Vagina (tissue), 2 donors: ENCODE measurements at places on chromosomes 3 and 15.

GRCh38 chr3:80079886-80080285 lies 312.1 kb upstream of the ROBO1 start:
- H3K27me3 ChIP-seq = no peaks in the 10 kb centered on the region
- no peak overlapping the region for H3K27ac ChIP-seq
- DNase-seq = no peak
- no peaks in the 10 kb centered on the region for H3K4me1 ChIP-seq
- no peak overlapping the region for H3K4me3 ChIP-seq
- H3K36me3 ChIP-seq = no peaks in the 10 kb centered on the region

- peaks cover 41% of the 10 kb centered on the region for H3K4me1 ChIP-seq
- no peak for DNase-seq
- H3K27ac ChIP-seq = peak overlapping the region; percentile 30
- H3K36me3 ChIP-seq = no peaks in the 10 kb centered on the region
Measured at GRCh38 chr3:55482496-55483195, 4.5 kb downstream of the WNT5A start.

GRCh38 chr15:50605462-50605861 lies 59.0 kb upstream of the USP50 start:
- no peaks in the 10 kb centered on the region for H3K36me3 ChIP-seq
- H3K4me1 ChIP-seq = no peaks in the 10 kb centered on the region
- no peak overlapping the region for H3K4me3 ChIP-seq
- DNase-seq = no peak
- no peaks in the 10 kb centered on the region for H3K27me3 ChIP-seq

DNA sequence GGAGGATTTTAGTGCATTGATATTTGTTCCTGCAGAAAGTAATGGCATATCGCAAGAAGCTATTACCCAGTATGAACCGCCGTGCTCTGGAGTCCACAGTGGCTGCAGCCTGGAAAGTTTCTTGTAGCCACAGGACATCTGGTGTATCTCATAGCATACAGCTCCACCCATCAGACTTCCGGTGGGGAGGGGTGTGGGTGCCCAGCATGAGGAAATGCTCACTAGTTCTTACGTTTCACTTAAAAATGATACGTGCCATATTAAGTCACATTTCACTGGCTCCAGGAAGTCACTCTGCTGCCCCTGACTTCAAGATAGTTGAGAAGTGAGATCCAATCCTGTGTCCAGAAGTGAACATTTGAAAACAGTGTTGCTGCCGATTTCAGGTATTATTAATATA lies 990.4 kb downstream of the GBE1 start:
- no peak for DNase-seq
- H3K4me3 ChIP-seq = no peak overlapping the region
- H3K36me3 ChIP-seq = no peaks in the 10 kb centered on the region
- no peak overlapping the region for H3K27ac ChIP-seq
- no peaks in the 10 kb centered on the region for H3K4me1 ChIP-seq
- no peaks in the 10 kb centered on the region for H3K27me3 ChIP-seq

DNA sequence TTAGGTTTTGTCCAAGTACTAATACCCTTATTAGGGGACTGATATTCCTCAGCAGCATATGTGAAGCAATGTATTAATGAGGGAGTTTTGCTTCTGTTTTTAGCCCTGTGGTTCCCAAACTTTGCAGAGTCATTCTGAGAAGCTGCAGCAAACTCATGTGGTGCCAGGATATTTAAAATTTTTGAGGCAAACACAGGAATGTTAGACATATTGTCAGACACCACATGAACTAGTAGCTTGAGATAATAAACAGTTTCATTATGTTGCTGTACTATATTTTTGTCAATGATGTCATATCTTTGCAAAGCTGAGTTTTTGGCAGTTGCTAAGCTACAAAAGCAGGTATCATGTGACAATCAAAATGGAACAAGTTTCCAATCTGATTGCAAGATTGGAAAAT lies 36.6 kb downstream of the ATP6V1A start:
- H3K27me3 ChIP-seq = no peaks in the 10 kb centered on the region
- DNase-seq = no peak
- peaks cover 8% of the 10 kb centered on the region for H3K4me1 ChIP-seq
- no peaks in the 10 kb centered on the region for H3K36me3 ChIP-seq
- peak overlapping the region; percentile 14 for H3K27ac ChIP-seq

GRCh38 chr15:77409259-77410156 lies 10.4 kb downstream of the PEAK1 start:
- H3K27me3 ChIP-seq = no peaks in the 10 kb centered on the region
- H3K4me3 ChIP-seq = no peak overlapping the region
